Amygdala (tissue), 56 donors: ENCODE measurements at places on chromosomes 16 and 17.

GRCh38 chr16:31038993-31039392, 5.6 kb downstream of the STX4 start:
- no peak for DNase-seq

GRCh38 chr17:48759288-48759687, 30.7 kb upstream of the HOXB13 start:
- no peak for DNase-seq

DNA sequence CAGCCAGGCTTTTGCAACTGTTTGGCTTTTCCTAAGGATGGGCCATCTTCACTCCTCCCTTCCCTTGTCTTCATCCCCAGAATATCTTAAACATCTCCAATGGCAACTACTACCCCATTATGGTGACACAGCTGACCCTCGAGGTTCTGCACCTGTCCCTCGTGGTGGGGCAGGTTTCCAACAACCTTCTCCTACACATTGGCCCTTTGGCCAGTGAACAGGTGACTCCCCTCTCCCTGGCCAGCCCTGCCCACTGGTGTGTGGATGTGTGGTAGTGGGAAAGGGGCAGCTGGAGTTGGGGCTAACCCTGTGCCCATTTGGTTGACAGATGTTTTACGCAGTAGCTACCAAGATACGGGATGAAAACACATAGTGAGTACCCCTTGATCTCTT, 4.7 kb downstream of the TMEM106A start:
- DNase-seq, result no peak

- peak; percentile 99 for DNase-seq
These were observed 626 bp downstream of the SPAG7 start for GRCh38 chr17:4966844-4967538.

DNA sequence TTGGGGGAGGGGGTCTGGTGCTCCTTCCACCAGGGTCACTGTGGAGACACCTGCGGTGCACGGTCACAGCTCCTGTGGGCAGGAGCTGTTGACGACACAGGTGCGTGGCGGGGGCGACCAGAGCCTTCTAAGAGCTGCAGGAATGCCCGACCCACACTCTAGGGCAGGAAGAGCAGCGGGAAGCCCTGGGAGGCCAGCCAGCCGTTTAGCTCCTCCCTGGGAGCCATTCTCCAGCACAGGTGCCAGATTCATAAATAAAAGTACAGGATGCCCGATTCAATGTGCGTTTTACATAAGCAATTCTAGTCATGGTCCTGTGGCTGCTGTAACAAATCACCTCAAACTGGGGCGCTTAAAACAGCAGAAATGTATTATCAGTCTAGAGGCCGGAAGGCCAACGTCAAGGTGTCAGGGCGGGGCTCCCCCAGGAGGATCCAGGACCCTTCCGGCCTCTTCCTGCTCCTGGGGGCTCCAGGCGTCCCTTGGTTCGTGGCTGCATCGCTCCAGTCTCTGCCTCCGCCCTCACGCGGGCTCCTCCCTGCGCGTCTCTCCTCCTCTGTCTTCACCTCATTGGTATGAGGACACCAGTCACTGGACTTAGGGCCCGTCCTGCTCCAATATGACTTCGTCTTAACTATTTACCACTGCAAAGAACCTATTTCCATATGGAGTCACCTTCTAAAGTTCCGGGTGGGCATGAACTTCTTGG, 155.4 kb downstream of the FOXL1 start:
- DNase-seq, result no peak

DNA sequence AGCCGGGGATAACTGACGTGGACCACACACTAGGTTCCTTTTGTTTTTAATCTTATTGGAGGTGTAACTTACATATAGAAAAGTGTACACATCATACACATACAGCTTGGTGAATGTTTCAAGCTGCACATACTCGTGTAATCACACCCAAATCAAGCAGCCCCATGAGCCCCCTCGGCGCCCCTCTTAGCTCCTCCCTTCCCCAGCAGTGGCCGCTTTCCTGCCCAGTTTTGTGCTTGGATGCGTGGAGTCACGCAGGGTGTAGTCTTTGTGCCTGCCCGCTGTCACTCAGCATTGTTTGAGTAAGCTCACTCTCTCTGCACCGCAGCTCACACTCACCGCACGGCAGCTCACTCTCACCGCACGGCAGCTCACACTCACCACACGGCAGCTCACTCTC, 151.7 kb upstream of the CHMP6 start:
- DNase-seq, result no peak
